Fibroblast of pulmonary artery (primary cell): ENCODE measurements at places on chromosomes 4 and X.

DNA sequence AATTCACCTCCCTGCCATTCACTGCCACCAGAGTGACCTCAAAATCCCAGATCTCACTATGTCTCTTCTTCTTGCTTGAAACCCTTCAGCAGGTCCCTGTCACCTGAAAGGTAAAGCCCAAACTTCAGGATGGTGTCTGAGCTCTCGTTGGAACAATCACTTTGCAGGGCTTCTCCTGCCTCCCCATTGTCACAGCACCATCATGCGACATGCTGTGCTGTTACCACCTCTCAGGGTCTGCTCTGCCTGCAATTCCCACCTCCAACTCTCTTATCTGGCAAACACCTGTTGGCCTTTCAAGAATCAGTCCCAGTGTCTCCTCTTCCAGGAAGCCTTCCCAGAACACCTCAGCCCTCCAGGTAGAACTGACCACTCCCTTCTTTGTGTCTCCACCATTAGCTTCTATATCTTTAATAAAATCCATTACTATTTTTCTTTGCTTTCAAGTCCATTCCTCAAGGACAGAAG is 46.2 kb downstream of the SEL1L3 start:
- no peak for DNase-seq

DNA sequence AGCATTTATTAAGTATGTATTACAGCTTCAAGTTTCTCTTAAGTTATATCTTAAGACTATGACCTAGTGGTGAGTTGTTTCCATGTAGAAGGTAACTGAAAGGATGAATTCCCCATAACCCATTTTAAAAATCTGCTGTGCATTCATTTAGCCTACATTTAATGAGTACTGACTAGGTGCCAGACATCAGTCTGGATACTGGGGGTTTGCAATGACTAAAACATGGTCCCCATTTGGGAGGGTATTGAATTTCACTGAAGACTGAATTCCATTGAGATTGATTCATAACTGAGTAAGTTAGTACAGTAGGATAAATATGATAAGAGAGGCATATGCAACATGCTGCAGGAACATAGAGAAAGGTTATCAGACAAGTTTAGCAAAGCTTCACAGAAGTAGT is 241.5 kb downstream of the FRAS1 start:
- no peak for DNase-seq

DNA sequence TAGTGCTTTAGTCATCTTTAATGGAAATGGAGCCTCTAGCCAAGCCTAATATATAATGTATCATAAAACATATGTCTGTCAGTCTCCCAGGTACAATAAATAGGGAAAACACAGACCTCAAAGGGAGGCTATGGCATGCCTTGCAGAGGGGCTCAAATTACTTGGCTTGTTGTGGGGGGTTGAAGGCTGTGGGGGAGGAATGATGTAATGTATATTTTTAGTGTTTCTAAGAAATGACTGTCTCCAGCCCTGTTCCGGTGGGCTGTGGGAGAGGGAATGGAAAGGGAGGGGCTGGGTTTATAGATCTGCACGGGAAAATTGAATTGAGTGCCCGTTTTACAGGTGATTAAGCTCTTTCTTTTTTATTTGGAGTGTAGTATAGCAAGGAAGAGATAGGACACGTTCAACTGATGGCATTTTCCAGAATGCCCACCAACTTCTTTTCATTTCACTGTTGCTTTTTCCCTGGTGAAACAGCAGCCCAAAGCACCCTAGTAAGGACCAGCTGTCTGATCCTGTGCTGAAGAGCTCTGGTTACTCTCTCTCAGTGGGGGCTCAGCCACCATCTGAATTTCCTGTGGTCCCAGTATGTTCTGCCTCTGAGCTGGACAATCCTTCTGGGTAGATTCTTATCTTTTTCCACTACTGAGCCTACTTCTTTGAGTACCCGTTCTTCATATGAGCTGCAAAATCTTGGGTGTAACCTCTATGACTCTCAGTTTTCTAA is 220.7 kb upstream of the CASK start:
- DNase-seq, result peak; percentile 1

- DNase-seq, result no peak
Measured at GRCh38 chrX:152895724-152896420, 2.0 kb upstream of the ZNF185 start.

GRCh38 chr4:32752962-32753361 is 2032.8 kb downstream of the PCDH7 start:
- DNase-seq, result no peak

DNA sequence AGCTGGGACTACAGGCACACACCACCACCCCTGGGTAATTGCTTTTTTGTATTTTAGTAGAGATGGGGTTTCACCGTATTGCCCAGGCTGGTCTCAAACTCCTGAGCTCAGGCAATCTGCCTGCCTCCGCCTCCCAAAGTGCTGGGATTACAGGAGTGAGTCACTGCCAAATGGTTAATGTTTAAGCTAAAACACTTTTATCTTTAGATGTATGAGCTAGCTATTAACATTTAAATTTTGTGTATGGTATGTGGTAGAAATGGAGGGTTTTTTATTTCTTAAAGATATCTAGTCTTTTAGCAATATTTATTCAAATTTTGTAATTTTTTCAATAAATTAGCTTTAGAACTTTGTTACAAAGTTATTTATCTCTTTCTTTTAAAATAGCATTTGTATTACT is 1659.8 kb upstream of the ADGRL3 start:
- DNase-seq, result no peak

GRCh38 chr4:123520325-123520724 is 123.7 kb downstream of the SPRY1 start:
- no peak for DNase-seq

DNA sequence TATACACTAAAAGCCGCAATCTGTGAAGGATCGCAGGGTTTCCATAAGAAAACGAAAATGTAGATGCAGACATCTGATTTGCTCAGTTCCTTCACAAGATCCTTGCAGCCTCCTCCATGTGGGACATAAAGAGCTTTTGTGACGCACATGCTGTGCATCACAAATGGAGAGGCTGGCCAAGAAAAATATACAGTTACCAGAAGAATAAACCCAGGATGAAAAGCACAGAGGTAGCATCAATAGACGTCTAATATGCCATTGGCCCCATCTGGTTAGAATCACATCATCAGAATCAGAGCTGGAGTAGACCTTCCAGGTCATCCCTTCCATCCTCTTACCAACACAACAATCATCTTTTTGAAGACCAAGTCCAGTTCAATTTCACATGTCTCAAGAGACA is 517.4 kb downstream of the RAB28 start:
- no peak for DNase-seq
